Transverse colon (tissue), 4 donors: ENCODE measurements at places on chromosomes 5 and 9. TPM values are rescaled to one million over a fixed set of nuclear protein-coding genes. Genes with fewer than 3 reads are reported as not detected.

GRCh38 chr9:98007251-98007928, 24.2 kb downstream of the ANP32B start:
- H3K4me1 ChIP-seq = peaks cover 6% of the 10 kb centered on the region
- peaks cover 43% of the 10 kb centered on the region for H3K36me3 ChIP-seq
- H3K27ac ChIP-seq = no peak overlapping the region
- no peak for DNase-seq

DNA sequence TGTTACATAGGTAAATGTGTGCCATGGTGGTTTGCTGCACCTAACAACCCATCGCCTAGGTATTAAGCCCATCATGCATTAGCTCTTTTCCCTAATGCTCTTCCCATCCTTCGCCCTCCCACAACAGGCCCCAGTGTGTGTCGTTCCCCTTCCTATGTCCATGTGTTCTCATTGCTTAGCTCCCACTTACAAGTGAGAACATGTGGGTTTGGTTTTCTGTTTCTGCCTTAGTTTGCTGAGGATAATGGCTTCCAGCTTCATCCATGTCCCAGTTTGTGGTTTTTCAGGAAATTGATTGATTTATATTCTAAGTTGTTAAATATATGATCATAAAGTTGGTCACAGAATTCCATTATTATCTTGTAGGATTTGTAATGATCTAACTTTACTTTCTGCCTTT, 85.3 kb upstream of the CAST start:
- H3K27me3 ChIP-seq = no peaks in the 10 kb centered on the region
- H3K4me3 ChIP-seq = no peak overlapping the region
- no peak for DNase-seq
- H3K36me3 ChIP-seq = no peaks in the 10 kb centered on the region

- H3K4me1 ChIP-seq = no peaks in the 10 kb centered on the region
- H3K36me3 ChIP-seq = no peaks in the 10 kb centered on the region
- H3K27me3 ChIP-seq = no peaks in the 10 kb centered on the region
- no peak overlapping the region for H3K27ac ChIP-seq
- no peak overlapping the region for H3K4me3 ChIP-seq
These were observed 36.9 kb downstream of the FEM1C start for GRCh38 chr5:115507681-115508080.

The DEPDC1B gene
- total RNA-seq = 2.9 TPM

The CCIN gene
- total RNA-seq = not detected

The OR1Q1 gene
- total RNA-seq = not detected

The SLC25A48 gene
- not detected for total RNA-seq
